ENCODE measurements at places on chromosomes 7 and 10.

DNA sequence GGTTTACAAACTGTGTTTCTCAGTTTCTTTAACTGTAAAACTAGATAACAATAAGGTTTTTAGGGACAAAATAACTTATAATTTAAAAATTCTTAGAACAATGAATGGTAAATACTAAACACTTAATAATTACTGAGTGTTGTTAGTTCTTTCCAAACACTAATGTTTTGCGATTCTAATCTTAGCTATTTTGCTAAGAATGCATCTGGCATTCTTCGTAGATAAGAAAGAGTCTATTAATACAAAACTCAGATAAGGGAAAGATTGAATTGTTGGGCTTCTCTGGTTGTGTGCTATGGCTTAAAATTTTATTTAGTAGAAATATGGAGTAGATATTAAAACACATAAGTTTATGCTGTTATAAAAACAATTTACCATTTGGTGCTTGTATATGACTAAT, 45.4 kb downstream of the TMEM229A start:
- no peak for DNase-seq

DNA sequence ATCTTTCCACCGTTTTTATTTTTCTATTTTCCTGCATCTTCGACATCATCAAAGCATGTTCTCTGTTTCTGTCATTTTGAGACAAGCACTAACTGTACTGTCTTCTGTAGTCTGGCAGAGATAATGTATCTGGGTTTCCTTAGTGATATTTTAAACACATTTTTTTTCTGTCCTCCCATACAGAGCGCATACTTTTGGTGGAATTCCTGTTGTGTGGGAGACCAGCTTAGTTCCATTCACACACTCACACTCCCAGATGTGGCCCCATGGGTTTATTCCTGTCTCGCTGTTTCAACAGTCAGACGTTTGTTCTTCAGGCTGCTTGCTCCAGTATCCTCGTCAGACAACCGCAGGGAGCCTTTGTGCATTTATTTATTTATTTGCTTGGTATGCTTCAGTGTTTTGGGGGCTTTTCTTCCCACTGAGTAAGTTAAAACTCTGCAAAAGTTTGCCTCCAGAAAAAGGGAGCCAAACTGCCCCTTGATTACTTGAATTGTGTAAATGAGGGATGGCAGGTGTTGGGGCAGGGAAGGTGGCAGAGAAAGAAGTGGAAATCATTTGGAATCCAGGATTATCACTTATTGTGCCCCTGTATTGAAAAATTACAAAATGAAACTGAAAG, 456.8 kb upstream of the KLF6 start:
- DNase-seq: peak; percentile 24

- DNase-seq: no peak
Observed at GRCh38 chr10:95261926-95262325, 28.9 kb downstream of the PDLIM1 start.

GRCh38 chr7:35253460-35253709, 515 bp downstream of the TBX20 start:
- DNase-seq: no peak

DNA sequence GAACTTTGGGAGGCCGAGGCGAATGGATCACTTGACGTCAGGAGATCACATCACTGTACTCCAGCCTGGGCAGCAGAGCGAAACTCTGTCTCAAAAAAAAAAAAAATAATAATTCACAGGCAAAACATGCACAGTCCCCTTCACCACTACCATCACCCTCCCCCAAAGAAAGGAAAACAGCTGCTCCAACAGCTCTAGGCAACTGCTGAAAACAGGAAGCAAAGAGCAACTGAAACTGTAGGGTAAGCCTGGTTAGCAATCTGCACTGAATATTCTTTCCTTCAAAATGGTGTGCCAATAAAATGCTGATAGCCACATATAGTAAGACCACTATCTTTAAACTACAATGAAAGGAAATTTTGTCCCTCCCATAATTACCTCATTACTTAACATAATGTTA, 11.8 kb downstream of the NT5C2 start:
- DNase-seq: no peak

GRCh38 chr10:113820507-113820906, 33.4 kb downstream of the DCLRE1A start:
- no peak for DNase-seq

GRCh38 chr10:78028438-78029268, 662 bp downstream of the POLR3A start:
- DNase-seq: no peak

- DNase-seq: no peak
Observed at GRCh38 chr10:80502621-80503583, 34.8 kb upstream of the SH2D4B start.

DNA sequence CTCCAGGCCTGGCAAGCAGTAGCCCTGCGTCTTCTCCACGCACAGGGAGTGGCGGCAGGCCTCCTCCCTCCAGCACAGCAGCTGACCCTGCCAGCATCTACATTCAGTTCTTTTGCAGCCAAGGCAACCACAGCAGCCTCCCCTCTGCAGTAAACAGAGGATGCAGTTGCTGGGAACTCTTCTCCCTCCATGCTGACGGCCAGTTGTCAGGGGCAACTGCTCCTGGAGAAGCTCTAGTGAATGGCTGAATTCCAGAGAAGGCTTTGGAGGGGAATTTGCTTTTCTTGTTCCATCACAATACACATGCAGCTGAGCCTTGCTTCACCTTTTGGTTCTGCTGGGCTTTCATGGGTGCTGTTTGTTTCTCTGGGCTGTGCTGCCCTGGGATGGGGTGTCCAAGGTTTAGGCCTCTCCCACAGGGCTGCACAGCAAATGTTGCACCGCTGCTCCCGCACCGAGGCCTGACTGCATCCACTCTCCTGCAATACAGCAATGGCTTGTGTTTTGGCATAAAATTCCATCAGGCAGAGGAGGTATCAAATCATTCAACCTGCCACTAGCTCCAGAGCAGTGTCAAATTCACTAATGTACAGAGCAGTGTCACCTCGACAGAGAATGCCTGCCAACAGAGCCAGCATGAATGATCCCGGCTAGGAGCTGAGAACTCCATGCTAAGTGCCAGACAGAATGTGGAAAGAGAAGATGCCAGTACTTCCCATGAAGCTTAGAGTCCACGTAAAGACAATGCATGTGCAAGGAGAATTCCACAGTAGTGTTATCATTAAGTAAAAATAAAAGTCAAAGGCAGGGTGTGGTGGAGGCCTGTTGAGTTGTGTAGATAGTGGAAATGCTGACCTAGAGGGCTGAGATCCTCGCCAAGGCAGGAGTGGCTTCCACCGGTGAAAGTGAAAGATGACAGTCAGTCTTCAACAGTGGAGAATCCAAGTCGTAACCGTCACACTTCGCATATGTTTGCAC, 399.6 kb downstream of the DPP6 start:
- DNase-seq: no peak

GRCh38 chr7:139046143-139046542, 10.3 kb upstream of the ZC3HAV1L start:
- DNase-seq: no peak

DNA sequence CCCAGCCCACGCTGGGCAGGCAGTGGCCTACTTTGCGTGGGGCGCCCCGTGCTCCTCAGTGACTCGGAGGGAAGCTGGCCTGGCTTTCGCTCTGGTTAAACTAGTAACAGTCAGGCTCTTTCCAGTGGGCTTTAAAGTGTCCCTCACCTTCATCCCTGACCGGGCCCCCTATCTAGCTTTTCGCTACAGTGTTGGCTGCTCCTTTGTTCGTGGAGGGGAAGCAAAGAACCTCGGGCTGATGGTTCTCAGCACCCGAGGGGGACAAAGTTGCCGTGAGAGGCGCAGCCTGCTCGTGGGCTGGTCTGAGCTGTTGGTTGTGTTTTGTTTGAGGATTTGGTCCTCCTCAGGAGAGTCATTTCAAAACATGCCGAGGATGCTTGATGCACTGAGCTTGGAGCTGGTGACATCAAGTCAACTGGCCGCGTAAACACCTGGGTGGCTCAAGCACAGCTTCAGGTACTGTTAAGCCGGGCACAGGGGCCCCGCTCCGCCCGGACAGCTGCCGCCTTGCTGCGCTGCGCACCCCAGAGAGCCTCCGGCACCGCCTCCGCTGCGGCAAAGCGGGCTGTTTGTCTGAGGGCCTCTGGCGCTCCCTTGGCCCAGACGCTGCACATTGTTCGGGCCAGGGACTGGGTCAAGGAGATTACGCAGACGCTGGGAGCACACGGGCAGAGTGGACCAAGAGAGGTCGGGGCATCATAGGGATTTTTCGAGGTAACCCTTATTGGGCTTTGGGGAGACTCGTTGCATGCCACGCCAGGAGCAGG, 1.6 kb downstream of the DLX6 start:
- DNase-seq: no peak

GRCh38 chr10:22349755-22350154, 4.5 kb downstream of the SPAG6 start:
- no peak for DNase-seq

DNA sequence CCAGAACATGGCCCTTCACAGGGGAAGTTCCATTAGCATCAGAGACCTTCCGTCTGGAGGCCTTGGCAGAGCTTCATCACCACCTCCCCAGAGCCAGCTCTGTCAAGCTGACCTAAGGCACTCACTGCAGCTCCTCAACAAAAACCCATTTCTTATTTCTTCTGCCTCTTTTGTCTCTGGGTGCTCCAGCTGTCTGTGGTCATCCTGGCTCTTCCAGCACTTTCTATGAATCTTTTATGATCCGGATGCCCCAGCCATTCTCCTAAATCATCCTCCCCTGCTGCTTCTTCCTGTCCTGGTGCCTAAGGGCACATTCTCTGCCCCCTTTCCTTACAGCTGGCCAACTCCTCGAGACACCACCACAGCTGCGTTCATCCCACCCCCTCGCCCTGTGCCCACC, 171.7 kb upstream of the INSYN2A start:
- no peak for DNase-seq

DNA sequence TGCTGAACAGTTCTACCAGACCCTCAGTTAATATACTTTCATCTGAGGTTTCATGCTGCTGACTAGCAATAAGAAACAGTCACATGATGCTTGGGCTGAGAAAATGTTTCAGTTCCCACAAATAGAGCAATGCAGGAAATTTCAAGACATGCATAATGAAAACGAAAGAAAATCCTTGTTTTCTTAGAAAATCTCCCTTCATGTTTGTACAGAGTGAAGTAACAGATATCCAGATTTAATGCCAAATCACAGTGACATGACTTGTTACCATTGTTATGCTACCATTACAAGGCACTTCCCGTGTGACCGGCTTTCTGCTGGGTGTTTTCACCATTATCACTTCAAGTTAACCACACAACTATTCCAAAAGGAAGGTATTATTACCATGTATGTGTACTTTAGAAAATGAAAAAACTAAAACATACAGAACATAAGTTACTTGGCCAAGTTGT, 121.7 kb downstream of the DOCK4 start:
- DNase-seq: no peak

GRCh38 chr10:97037365-97038361, 148.1 kb downstream of the SLIT1 start:
- DNase-seq: peak; percentile 88

DNA sequence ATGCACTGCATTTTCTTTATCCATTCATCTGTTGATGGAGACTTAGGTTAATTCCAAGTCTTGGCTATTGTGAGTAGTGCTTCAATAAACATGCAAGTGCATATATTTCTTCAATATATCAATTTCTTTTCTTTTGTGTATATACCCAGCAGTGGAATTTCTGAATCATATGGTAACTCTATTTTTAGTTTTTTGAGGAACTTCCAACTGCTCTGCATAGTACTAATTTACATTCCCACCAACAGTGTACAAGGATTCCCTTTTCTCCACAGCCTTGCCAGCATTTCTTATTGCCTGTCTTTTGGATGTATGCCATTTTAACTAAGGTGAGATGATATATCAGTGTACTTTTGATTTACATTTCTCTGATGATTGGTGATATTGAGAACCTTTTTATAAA, 145.2 kb downstream of the LYZL1 start:
- DNase-seq: no peak

DNA sequence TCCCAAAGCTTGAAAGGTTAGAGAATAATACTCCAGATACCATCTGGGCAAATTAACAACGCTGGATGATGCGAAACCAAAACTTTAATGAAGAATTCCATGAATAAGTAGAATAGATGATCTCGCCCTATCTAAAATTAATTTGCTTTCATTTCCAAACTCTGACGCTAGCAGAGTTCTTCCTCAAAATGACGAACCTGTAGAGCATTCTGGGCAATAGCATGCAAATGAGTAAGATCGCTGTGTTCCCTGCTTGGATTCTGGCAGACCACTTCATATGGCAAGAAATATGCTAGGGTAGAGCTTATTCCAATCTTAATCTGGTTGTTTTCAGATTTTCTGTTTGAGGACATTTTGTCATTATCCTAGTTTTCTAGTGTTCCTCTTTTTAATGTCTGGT, 36.1 kb upstream of the SMNDC1 start:
- no peak for DNase-seq

DNA sequence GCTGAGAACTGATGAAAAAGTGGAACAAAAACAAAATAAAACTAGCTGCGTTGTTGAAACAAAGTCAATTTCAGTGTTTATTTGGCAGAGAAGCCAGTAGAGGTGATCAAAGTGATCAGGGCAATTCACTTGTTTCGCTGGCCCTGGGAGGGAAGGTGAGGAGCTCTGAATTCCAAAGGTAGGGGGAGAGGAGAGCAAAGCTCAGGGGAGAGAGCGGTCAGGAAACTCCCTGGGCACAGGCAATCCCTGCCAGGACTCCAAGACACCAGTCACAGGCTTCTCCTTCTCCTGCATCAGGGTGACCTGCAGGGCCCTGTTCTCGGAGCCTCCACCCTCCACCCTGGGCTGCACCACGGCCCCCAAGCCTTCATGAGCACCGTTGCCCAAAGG, 6.8 kb upstream of the KIAA1217 start:
- no peak for DNase-seq

Data from HTR-8/SVneo (cell line).